ENCODE measurements at places on chromosomes 3 and 15.
A peak's percentile ranks its signal among the peaks of the same experiment; 100 is the strongest.

- no peak for DNase-seq
Observed at GRCh38 chr3:159632128-159632527, 356.5 kb upstream of the IL12A start.

DNA sequence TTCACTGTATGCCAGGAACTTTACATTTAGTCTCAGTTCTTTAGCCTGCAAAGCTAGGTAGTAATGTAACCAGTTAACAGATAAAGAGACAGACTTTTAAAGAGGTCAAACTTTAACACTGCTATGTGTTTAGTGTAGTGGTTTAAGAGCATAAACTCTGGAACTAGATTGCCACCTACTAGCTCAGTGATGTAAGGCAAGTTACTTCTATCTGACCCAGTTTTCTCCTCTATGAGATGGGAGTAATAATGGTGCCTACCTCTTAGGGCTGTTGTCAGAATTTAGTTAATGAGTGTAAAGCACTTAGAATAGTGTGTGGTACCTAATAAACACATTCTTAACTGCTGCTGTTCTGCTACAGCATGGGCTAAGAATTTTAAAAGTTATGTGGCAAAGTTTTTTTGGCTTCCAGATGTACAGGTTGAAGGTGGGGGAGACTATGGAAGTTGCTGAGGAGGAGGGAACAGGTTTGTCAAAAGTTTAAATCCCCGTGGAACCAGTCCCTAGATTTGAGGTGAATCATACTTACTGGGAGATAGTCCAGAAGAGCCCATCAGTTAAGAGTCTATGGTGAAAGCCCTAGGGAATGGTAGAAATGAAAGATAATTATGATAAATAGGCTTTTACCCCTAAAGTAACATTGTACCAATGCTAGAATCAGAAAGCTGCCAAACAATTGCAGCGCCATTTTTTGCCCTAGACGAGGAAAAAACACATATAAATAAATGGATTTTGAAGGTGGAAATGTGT, 13.9 kb downstream of the TSC22D2 start:
- DNase-seq = no peak

DNA sequence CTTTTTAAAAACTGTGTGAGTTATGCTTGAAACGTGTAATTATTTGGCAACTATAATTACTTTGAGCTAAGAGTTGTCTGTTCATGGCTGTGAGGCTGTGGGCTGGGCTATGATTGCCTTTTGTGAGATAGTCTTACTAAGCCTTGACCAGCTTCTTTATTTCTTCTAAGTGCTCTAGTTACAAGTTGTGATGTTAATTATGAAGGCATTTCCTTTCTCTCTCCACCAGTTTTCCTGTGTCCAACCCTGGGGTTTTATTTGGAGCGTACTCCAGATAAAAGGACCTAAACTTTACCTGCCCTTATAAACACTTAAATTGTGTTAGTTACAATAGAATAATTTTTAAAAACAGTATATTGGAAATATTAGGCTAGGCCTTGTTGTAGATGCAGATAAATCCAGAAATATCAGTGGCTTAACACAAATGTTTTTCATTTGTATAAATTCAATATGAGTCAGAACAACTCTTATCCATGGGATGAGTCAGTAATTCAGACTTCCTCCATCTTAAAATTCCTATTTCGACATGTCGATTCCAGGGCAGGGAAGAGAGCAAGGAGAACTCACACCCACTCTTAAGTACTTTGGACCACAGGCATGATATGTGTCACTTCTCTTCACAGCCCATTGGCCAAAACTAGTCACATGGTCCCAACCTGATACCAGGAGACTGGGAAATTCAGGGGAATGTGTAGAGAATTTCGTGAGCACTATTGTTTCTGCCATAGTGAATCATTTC, 17.0 kb downstream of the TMEM62 start:
- DNase-seq = no peak

GRCh38 chr3:24668039-24668438, 173.4 kb upstream of the THRB start:
- DNase-seq = no peak

DNA sequence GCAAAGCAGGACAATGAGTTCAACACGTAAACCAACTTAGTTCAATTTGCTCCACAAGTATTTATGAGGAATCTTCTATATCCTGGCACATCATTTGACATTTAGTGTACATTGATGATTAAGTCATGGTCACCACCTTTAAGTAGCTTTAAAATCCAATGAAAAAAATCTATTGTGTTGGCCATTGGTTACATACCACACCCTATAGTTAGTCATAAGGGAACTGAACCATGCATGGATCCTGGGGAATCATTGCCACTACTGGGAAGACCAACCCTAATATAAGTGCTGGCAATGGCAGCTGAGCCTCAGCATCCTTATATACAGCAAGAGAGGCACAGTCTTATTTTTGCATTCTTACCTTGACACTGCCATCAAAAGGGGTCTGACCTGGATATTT, 502.5 kb downstream of the MECOM start:
- DNase-seq = no peak

- no peak for DNase-seq
Observed at GRCh38 chr15:100867433-100867832, 12.2 kb upstream of the ALDH1A3 start.

- peak; percentile 65 for DNase-seq
Observed at GRCh38 chr3:79297245-79297960, 470.4 kb downstream of the ROBO1 start.

DNA sequence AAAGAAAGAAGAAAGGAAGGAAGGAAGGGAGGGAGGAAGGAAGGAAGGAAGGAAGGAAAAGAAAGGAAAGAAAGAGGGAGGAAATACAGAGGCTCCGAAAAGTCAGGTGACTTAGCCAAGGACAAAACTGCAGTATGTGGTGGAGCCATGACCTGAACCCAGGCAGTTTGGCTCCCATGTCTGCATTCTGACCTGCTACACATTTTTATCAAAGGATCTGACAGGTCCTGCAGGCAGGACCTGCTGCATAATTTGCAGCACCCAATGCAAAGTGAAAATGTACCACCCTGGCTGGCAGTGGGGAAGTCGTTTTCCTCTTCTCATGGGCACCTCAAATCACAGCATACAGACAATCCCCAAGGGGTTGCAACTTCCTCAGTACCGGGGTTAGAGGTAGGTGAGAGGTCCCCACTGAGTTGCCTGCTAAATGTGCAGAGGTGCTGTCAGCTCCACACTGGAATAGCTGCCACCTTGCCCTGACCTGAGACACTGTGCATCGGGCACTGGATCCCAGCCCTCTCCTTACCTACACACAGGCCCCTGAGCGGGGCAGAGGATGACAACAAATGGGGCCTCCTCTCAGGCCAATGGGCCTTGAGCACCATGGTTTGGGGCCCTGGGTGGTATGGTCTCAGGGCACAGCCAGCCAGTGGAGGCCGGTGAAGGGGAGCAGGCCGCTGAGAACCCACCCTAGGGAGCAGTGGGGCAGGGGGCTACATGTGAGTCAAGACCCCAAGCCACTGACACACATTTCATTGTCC, 175.1 kb downstream of the SHQ1 start:
- DNase-seq = no peak

DNA sequence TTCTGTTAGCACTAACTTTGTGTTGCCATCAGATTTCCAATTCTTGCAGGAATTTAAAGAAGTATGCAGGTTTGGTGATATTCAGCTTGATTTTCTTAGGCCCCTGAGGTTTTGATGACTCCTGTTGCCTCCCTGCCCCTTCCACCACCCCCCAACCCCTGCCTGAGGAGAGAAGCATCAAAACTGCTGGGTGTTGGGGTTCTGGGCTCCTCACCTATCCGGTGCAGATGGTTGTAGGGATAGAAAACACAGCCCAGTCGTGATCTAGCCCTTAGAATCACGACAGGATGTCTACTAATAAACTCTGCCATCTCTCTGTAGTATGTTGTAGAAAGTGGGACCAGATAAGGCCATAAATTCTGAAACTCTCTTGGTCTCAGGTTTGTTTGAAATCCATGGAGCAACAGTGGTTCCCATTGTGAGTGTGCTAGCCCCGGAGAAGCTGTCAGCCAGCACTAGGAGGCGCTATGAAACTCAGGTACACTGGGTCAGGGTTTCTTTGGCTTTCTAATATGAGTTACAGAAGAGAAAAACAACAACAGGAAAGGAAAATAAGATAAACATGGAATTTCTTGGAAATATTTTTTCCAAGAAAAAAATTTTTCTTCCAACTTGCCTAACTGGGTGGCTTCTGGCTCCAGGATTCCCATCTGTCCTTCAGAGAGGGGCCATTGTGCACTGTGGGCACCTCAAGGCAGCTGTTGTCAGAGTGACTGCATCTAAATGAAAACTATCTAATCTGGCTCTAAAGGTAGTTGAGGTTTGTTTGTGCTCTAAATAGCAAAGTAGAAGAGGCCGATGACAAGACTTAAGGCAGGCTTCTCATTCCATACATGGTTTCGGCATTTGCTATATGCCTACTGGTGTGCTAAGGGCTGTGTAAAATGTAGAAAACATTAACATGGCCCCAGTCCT, 8.7 kb downstream of the SRP14 start:
- DNase-seq = no peak

- DNase-seq = no peak
Observed at GRCh38 chr15:95291898-95292472, 1038.5 kb upstream of the NR2F2 start.

DNA sequence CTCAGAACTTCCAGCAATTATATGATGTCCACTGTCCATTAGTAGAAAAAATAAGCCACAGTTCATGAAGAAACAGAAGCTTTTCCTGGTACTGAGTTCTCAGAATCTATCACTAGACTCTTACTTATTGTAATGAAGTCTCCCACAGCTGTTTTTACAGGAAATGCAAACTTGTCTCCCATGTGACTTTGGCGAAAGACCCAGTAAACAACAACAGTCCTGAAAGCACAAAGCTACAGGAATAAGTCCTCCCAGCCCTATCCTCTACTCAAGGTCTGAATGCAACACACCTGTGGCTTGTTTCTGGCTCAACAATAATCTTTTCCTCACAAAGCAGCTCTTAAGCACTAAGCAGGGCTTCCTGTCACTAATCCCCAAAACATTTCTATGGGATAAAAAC, 55.9 kb downstream of the EOMES start:
- DNase-seq = no peak

- DNase-seq = no peak
Observed at GRCh38 chr15:38885471-38885952, 320.9 kb upstream of the RASGRP1 start.

DNA sequence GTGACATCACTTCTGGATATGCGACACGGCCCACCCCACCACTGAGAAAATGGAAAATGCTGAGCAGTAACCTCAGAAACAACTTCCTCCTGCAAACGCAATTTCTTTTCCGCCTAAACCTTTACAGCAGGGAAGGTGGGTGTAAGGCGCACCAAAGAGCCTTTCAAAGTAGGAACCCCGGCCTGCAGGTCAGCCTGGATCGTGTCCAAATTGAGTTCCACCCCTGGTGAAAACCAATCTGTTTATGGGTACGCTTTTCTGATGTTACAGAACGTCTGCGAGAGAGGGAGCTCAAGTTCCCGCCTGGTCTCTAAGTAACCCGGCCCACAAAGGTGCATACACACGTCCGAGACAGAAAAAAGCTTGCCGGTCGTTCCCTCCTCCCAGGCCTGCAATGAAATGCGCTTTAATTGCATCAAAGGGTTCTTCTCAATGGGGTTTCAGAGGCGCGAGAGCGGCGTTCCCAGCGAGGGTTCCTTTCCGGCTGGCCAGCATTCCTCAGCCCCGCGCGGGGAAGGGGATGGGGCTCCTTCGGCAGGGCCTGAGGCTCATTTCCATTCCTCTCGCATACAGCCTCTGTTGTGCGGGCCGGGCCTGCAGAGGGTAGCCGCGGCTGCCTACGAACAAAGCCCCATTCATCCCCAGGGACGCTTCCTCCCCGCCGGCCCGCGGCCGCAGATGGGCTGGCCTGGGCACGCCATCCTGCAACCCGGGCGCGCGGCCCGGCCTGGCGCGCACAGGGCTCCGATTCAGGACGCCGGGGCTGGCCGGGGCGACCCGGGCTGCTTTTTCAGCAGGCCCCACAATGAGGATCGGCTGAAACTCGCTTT, 138.1 kb downstream of the TMCO5A start:
- peak; percentile 41 for DNase-seq

DNA sequence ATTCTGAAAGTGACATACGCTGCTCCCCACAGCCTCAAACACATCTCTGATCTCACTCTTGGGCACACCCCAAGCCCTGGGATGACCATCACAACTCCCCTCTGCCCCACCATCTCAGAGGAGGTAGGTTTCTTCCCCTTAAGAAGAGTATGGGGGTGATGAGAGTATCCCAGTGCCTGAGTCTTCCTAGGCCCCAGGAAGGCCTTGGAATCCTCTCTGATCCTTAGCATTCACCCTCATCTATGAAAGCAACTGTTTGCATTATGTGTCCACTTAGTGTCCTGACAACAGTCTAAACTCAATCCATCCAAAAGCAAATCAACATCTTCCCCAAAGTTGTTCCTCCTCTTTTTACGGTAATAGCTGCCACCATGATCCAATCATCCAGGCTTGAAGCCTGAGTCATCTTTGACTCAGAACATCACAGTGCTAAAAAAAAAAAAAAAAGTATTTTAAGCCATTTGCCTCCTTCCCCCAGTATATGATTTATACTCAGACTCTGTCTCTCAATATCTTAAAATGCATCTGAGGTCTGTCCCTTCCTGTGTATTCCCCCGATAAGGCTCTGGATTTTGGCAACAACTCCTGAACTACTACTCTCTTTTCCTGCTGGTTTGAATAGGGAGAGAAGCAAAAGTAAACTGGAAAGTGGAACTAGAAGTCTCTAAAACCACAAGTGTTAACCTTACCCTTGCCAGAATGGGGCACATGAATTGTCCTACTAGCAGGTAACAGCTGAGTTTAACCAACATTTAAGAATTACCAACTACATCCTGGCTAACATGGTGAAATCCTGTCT, 22.5 kb downstream of the POPDC2 start:
- DNase-seq = no peak

DNA sequence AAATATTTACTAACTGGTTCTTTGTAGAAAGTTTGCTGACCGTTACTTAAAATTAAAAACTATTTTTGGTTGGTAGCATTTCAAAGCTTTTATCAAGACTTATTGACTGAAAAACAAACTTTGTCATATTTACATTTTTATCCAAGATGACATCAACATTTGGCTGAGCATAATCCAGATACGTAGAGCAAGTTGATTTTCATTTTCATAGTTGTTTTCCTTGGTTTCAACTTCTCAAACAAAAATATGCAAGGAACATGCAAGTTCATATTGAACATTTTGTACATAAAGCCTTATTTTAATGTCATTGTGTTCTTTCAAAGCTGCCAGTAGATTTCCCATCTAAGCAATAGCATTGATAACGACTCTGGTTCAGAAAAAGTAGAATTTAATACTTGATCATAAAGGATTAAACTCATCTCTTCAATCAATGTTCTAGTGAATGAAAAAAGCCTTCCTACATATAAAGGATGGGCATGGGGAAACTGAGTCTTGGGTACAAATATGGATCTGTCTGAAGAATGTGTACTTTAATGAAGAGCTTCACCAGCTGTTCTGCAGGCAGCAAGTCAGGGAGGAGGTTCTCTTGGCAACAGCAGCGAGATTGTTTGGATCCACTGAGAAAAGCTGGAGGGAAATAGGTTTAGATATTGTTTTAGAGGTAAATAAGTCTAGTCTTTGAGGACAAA, 5.6 kb downstream of the RAB8B start:
- no peak for DNase-seq

Data from NCI-H774 (cell line).